ENCODE measurements at places on chromosomes 2 and 18. TPM values are rescaled to one million over a fixed set of nuclear protein-coding genes. Genes with fewer than 3 reads are reported as not detected.

GRCh38 chr18:58977801-58978200, 113.1 kb downstream of the ZNF532 start:
- DNase-seq: no peak
- peaks cover 28% of the 10 kb centered on the region for H3K36me3 ChIP-seq
- no peaks in the 10 kb centered on the region for H3K27me3 ChIP-seq
- no peak overlapping the region for H3K4me3 ChIP-seq
- H3K27ac ChIP-seq: no peak overlapping the region

- no peak overlapping the region for H3K27ac ChIP-seq
- H3K4me1 ChIP-seq: no peaks in the 10 kb centered on the region
- DNase-seq: no peak
- no peak overlapping the region for H3K4me3 ChIP-seq
- H3K36me3 ChIP-seq: no peaks in the 10 kb centered on the region
Observed at GRCh38 chr2:76270096-76270710, 559.5 kb upstream of the GCFC2 start.

GAREM2 gene
- 2.4 TPM for total RNA-seq

DNA sequence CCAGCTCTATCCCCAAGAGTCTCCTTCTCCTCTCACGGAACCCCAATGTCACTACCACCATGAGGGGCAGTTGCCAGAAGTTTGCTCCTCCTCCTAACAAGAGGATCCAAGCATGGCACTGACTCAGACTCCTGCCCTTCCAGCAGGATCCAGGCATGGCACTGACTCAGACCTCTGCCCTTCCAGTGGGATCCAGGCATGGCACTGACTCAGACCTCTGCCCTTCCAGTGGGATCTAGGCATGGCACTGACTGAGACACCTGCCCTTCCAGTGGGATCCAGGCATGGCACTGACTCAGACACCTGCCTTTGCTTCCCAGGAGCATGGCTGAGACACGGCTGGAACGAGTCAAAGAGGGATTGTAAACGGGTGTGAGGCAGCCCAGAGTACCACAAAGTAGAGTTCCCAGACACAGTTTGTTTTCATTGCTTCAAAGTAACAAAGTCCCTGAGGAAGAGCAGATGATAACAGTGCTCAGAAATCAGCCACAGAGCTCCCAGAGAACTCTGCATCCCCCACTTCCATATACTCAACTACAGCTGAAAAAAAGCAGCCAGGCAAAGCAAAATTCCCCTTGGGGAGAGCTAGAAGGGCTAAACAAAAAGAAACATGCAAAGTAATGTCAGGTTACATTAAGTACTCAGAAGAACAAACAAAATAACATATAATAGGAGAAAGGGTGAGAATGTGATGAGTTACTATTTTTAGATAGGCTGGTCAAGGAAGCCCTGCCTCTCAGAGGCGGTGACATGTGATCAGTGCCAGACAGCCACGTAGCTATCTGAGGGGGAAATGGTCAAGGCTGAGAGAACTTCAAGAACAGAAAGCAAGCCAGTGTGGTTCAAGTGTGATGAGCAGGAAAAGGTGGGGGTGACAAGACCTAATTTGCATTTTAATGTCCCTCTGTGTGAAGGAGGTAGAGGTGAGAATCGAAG, 3.0 kb downstream of the BUB1 start:
- H3K4me1 ChIP-seq: peaks cover 31% of the 10 kb centered on the region
- H3K36me3 ChIP-seq: peaks cover 22% of the 10 kb centered on the region
- peak; percentile 87 for DNase-seq
- H3K4me3 ChIP-seq: peak overlapping the region; percentile 55
- H3K27ac ChIP-seq: peak overlapping the region; percentile 82

All from osteoblast (primary cell).